ENCODE measurements at places on chromosomes 5 and 9.
A peak's percentile ranks its signal among the peaks of the same experiment; 100 is the strongest.

DNA sequence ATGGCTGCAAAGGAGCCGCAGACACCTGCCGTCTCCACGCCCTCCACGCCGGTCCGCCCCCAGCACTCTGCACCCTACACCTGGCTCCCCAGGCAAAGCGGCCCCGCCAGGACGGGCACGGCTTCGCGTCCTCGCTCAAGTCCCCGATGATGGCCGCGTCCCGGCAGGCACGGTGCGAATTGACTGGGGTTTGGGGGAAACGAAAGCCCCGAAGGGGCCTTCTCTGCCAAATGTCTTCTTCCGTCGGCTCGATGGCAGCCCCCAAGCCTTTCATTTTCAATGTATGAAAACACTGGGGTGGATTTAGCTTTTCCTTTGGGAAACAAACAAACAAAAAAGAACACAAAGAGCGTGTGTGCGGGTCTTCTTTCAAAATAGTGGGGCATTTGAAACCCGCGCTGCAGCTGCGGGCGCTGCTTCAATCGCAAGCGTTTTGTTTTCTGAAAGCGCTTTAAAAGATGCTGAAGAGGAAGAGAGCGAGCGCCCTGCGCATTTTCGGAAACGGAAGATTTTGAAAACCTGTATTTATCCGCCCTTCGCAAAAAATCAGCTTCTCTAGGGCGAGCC is 160.0 kb downstream of the RMI1 start:
- peak; percentile 79 for DNase-seq

- no peak for DNase-seq
These were observed 27.5 kb downstream of the SLC46A2 start for GRCh38 chr9:112863214-112863613.

GRCh38 chr5:156534085-156534484 is 207.1 kb downstream of the SGCD start:
- no peak for DNase-seq

DNA sequence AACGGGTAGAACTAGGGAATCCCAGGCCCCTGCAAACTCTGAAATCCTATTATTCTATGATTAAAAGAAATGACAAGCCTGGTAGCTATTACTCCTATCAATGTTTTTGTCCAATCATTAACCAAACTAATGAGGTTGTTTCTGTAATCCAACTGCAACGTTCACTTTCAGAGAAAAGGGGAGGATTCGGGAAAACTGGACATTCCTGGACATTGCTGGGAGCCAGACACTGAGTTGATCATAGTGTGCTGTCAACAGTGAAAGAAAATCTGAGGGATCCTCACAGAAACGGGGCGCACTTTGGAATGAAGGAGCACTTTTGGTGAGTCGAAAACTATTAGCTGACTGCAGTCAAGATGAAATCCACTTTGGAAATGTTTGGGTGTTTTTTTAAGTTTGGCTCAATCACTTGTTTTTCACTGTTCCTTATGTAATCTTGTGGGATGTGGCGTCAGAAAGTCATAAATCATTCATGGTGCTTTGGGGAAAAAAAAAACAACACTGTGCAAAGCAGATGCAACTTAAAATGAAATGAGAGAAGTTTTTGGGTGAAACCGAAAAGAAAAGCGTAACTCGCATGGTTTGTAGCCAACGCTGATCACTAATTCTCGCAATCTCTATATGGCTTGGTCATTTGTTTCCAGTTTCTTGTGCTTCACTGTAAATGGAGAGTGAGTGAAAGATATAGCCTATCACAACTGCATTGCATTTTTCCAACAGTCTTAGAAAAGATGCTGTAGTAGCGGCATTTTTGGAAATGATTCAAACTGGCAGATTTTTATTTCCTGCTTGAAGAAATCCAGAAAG is 51.2 kb upstream of the ADRA1B start:
- no peak for DNase-seq

- DNase-seq = no peak
These were observed 18.2 kb downstream of the C9orf153 start for GRCh38 chr9:86241216-86241615.

DNA sequence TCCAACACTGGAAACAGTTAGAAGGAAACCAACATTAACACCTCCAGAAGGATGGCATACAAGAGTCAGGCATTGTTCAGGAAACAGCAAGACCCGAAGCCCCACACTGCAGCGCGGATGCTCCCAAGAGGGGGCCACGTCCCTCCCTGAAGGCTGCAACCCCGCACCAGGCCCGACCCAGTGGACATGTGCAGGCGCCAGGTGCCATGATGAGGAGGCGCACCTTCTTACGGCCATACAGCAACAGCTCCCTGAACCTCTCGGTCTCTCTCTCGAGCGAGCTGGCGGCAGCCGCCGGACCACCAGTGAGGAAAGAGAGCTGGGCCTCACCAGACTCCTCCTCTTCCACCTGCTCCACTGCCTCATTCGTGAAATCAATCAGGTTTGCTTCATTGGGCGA is 20.2 kb downstream of the SEC16A start:
- DNase-seq = no peak

DNA sequence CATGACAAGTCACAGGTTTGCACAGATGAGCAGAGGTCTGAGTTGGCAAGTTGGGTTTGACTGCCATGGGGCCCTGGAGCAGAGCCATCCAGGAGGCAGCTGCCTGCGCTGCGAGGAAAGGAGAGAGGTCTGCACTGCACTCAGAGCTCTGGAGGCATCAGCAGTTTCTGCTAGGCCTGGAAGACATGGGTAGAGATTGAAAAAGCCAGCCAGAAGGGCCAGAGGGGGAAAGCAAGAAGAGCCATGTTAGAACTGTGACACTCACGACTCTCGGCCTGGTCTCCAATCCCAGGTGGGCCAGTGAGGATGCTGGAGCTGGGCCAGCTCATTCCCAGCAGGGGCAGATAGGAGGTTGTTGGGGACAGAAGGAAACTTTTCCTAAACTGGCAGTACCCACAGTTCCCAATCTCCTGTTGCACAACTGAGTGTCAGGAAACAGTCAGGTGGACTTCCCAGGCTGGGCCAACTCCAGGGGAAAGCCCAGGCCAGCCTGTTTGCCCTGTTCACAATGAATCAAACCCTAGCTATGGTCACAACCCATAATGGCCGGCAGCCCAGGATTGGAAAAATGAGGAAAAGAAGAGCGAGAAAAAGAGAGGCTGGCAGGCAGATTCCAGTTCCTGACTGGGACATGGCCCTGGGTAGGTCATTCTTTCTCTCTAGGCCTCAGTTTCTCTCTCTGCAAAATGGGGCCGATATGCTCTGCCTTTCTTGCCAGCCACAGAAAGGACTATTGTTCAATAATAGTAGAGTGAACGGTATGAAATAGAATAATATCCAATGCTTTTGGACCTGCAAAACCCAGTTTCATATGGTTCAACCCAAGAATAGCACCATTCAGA is 7.8 kb upstream of the ORM1 start:
- DNase-seq = no peak

DNA sequence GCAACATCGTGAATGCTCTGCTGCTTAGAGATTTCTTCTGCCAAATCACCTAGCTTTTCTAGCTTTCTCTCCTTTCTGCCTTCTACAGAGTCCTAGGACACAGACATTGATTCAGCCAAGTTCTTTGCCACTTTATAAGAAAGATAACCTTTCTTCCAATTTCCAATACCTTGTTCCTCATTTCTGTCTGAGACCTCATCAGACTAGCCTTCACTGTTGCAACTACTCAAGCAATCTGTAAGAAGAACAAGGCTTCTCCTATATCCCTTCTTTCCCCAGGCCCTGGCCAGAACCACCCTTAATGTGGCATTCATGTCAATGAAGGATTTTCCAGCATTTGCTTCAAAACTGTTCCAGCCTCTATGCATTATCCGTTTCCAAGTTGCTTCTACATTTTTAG is 24.3 kb downstream of the FBXO10 start:
- no peak for DNase-seq

DNA sequence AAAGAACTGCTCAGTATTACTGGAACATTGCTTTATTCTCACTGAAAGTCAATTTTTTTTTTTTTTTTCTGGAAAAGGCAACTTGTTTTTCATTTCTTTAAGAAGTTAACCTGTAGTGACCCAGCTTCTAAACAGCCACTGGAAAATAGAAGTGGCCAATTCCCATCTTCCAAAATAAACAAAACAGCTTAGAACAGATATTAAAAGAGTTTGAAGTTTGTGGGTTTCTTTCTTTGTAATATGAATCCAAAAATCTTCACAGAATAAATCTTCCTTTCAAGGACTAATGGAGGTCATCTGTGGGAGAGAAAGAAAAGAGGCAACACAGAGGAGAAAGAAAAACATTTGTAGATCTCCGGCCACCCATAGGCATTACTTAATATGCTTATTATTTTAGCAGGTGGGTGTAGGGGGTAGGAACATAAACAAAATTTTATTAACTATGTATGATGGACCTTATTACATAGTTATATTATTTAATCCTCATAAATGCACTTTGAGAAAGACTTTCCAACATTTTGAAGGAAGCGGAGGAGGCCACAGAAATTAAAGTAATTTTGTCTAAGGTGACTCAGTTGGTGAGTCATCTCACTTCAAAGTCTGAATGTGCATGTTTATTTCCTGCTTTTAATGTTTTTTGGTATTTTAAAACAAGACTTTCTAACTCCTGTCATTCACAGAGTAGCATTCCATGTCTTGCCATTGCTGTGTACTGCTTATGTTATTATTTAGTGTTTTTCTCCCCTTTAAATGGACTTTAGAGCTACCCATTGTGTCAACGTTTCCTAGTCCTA is 1791.8 kb upstream of the WWC1 start:
- DNase-seq = no peak

- no peak for DNase-seq
These were observed 158.6 kb upstream of the SHB start for GRCh38 chr9:38227656-38228055.

DNA sequence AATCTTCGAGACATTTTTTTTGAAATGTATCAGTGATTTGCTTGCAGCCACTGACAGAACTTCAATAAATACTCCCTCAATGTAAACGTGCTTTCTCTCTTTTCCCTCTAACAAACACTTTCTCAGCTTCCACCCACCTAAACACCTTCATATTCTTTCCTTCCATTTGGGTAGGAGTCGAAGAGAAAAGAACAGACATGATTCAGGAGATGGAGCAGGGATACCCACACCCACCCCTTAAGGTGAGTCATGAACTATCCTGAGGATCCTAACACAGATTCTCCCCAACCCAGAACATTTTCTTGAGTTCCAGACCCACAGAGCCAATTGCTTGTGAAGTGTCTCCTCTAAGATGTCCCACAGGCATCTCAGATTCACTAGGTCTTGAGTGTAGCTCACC is 488.8 kb downstream of the CDK5RAP2 start:
- no peak for DNase-seq

DNA sequence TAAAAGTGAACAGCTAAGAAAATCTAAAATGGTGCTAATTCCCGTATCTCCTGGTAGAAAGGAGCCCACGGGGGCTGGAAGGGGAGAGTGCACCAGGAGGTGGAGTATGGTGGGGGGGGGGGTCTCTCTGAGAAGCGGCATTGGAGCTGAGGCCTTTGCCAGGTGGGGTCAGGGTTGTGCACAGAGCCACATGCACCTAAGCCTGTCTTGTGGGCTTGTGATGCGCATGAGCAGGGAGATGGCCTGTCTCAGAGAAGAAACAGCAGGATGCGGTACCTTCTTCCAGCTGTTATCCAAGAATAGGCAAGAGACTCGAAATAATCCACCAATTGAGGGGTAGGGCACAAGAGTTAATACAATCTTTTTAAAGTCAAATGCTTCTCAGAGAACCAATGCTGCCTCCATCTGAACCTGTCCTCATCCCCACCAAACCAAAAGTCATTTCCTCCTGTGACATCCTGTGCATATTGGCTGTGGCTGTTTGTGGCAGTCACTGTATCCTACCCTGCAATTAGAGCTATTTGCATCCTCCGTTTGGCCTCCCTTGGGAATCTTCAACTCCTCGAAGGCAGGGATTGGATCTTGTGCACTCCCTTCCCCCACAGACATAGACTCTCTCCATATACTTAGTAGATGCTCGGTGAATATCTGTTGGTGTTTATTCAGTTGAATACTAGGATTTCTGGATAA is 45.4 kb downstream of the FGF1 start:
- DNase-seq = no peak

DNA sequence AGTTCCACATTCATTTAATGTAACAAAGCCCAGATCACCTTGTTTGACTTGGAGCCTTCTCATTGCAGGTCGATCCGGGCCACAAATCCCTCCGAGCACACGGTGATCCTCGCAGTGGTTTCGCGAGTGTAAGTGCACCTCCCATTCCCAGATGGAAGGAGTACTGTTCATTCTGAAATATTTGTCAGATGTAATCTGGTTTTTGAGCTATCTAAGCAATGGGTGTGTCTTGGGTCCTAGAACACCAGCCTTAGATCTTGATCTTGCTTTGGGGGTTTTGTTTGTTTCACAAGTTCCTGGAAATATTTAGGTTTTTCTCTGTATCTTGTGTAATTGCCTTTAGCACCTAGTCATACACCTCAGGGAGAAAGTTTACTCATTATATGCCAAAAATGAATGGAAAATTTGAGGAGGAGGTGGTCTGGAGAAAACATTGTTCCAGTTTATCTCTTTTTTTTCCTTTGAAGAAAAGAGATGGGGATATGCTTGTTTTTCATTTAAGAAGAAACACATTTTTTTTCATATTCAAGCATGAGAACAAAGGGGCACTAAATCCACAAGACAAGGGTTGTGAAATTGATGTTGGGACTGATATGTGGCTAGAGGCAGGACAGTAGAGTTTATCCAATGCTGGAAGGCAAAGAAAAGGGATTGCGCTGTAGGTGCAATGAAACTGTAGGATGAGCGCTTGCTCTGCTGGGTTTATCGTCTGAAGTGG is 118.6 kb downstream of the PDE8B start:
- DNase-seq = no peak
